ENCODE measurements at places on chromosomes 4 and X.

GRCh38 chr4:125760956-125761355 is 446.2 kb downstream of the FAT4 start:
- no peak for DNase-seq

DNA sequence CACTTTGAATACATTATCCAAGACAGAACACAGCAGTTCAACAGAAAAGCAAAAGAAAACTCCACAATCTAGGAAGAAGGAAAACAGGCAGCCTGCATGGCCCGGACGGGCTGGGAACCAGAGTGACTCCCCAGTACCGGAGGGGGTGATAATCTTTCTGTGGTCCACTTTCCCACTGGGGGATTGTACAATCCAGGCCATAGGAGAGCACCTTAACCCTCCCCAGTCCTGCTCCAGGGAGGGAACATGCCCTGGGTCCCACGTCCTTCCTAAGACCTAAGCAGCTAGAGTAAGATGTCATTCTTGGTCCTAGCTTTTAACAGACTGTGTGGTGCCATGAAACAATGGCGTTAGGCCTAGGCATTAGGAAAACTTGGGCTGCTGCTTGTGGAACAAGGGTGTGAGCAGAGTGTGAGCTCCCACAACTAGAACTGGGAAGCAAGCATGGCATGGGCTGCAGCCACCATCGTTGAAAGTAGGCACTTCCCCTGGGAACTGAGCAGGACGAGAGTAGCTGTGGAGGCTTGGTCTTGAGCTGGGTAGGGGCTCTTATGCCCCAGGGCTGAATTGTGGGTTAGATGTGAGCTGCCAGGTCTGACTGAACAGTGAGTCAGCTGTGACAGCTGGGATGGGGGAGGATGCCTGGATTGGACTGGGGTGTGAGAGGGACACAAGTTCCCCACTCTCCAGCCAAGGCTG is 42.4 kb downstream of the NAT8L start:
- DNase-seq = no peak

DNA sequence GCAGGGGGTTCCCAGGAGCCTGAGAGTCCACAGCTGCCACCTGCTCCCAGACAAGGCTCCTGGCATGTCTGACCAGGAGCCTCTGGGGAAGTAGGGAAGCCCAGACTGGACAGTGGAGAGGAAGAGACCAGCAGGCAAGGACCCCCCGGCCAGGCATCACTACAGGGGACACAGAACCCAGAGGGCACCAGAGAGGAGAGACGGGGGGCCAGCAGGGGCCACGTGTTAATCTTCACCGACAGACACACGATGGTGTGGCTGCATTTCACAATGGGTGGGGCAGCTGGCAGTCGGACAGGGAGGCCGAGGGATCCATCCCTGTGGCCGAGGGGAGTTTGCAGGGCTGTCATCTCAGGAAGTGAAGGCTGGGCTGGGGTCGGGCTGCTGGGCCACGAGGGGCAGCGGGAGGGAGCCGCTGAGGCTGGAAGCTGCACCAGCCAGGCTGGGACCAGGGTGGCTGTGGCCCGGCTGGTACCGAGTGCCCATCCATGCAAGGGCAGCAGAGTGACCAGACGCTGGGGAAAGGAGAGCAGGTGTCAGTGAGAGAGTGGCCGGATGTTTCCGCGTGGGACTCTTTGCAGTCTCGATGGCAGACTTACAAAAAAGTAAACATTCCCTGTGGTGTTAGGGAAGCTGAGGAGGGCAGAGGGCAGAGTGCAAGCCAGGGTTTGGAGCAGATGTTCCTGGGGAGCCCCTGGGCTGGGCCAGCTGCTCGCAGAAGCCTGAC is 4.7 kb downstream of the PDE6B start:
- DNase-seq = no peak

DNA sequence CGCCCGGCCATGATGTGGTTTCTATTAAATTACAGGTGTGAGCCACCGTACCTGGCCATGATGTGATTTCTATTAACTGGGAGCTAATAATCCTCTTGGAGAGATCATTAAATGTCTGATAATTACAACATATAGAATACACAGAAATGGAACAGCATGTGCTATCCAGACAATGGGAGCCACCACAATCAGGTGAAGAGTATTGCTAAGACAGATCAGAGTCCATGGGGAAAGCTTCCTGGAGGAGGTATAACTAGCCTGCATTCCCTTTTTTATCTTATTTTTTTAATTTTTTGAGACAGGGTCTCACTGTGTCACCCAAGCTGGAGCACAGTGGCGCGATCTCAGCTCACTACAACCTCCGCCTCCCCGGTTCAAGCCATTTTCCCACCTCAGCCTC is 146.8 kb downstream of the CHRNA9 start:
- no peak for DNase-seq
